ENCODE measurements at places on chromosomes 7 and 10.

GRCh38 chr10:104819731-104820130 lies 178.6 kb downstream of the SORCS3 start:
- no peak for DNase-seq

DNA sequence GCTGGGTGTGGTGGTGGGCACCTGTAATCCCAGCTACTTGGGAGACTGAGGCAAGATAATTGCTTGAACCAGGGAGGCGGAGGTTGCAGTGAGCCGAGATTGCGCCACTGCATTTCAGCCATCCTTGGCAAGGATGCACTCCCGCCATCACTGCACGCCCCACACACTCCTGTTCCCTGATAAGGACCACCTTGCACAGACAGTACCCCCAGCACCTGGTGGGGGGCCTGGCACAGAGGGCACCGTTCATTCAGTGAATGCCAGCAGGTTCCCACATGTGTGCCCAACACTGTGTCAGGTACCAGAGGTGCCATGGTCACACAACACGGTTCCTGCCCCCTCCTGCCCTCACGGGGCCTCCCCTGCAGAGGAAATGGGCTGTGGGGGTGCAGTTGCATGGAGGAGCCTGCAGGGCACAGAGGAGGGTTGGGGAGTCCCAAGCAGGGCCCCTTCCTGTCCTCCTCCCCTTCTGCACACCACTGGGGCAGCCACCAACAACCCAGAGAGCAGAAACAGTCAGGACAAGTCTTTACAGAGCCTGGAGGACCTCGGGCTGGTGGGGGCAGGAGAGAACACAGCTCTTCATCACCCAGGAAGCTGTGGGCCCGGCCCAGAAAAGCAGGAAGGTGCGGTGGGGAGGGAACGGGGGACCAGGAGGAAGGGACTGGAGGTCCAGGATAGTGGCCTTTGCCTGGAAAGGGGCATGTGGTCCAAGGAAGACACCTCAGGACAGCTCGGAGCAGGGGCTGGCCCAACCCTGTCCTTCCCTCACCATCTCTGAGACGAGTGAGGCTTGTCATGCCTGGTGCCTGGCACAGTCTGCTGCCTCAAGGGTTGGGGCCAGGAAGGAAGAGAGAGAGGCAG lies 7.1 kb downstream of the CRYGN start:
- DNase-seq = no peak

DNA sequence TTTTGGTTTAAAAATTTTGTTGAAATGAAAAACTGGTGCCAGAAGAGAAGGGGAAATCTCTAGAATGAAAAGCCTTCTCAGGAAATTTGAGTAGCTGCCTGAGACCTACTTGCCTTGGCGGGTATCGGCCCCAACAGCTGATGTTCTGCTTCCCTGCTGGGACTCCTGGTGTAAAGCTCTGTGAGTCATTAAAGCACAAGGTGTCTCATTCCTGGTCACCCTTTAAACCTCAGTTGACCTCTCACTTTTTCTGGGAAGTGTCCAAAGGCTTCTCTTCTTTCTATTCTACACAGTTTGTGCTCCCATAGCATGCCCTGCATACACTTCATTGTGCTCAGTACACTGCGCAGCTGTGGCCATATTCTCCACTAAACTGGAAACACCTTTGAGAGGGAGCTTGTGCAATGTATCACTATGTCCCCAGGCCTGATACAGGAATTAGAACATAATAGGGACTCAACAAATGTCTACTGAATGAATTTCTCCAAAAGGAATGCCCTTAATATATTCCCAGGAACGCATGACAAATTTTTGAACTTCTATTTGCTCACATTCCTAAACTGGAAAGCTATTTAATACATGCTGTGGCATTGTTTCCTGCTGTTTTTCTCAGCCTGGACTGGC lies 303.9 kb downstream of the SDHAF3 start:
- DNase-seq = no peak

DNA sequence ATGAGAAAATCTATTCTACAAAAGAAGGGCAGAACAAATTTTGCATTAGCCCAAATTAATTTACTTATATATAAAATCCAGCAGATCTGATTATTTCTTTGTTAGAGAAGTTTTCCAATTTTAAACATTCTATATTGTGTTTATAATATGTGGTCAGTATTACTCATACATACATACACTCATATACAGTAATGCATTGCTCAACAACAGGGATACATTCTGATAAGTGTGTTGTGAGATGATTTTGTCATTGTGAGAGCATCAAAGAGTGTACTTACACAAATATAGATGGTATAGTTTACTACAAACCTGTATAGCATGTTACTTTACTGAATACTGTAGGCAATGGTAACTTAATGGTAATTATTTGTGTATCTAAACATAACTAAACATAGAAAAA lies 239.6 kb upstream of the ETV1 start:
- no peak for DNase-seq

GRCh38 chr10:80077869-80078447 lies 507 bp upstream of the TMEM254 start:
- no peak for DNase-seq

- no peak for DNase-seq
Measured at GRCh38 chr10:132167041-132167674, 19.6 kb upstream of the DPYSL4 start.

DNA sequence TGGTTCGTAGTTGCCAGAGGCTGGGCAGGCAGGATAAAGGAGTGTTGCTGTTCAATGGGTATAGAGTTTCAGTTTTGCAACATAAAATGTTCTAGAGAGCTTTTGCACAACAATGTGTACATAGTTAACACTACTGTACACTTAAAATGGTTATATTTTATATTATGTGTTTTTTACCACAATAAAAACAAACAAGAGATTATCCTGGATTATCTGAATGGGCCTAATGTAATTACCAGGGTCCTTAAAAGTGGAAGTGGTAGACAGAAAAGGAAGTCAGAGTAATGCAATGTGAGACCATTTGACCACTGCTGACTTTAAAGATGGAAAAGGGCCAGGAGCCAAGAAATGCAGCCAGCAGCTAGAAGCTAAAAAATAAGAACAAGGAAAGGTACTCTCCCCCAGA lies 159.7 kb downstream of the SGMS1 start:
- DNase-seq = no peak

GRCh38 chr10:19332304-19332703 lies 283.7 kb downstream of the MALRD1 start:
- no peak for DNase-seq

DNA sequence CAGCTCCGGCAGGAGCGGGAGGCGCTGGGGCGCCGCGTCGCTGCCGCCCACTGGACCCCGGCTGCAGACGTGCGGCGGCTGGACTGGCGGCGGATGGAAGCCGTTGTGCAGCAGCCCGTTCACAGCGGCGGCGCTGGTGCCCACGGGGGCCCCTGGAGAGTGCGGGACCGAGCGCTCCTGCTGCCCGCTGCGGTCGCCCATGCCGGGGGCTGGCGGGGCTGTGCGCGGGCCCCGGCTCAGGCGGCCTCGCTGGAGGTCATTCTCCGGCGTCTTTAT lies 413 bp downstream of the PANK1 start:
- DNase-seq = no peak
